ENCODE measurements at places on chromosomes 1 and 21.

- no peak overlapping the region for H3K4me3 ChIP-seq
- peaks cover 22% of the 10 kb centered on the region for H3K4me1 ChIP-seq
- H3K36me3 ChIP-seq = no peaks in the 10 kb centered on the region
- no peak overlapping the region for H3K27ac ChIP-seq
- no peak for DNase-seq
- H3K27me3 ChIP-seq = no peaks in the 10 kb centered on the region
Observed at GRCh38 chr1:156697481-156697880, 7.9 kb downstream of the CRABP2 start.

- H3K36me3 ChIP-seq = no peaks in the 10 kb centered on the region
- H3K27ac ChIP-seq = no peak overlapping the region
- H3K4me3 ChIP-seq = no peak overlapping the region
- H3K27me3 ChIP-seq = no peaks in the 10 kb centered on the region
- DNase-seq = no peak
- no peaks in the 10 kb centered on the region for H3K4me1 ChIP-seq
Observed at GRCh38 chr21:17679002-17679600, 66.4 kb upstream of the BTG3 start.

GRCh38 chr1:230948301-230948700 lies 30.4 kb downstream of the TTC13 start:
- no peak overlapping the region for H3K27ac ChIP-seq
- H3K4me3 ChIP-seq = no peak overlapping the region
- no peak for DNase-seq
- no peaks in the 10 kb centered on the region for H3K27me3 ChIP-seq
- H3K36me3 ChIP-seq = no peaks in the 10 kb centered on the region

- no peak for DNase-seq
- no peak overlapping the region for H3K27ac ChIP-seq
- no peaks in the 10 kb centered on the region for H3K36me3 ChIP-seq
- H3K4me1 ChIP-seq = no peaks in the 10 kb centered on the region
Observed at GRCh38 chr1:20625176-20626097, 7.8 kb upstream of the PINK1 start.

- H3K36me3 ChIP-seq = no peaks in the 10 kb centered on the region
- H3K27ac ChIP-seq = peak overlapping the region; percentile 41
- H3K4me1 ChIP-seq = peaks cover 20% of the 10 kb centered on the region
- no peak for DNase-seq
- H3K27me3 ChIP-seq = no peaks in the 10 kb centered on the region
Observed at GRCh38 chr1:115189814-115190539, 100.7 kb upstream of the TSPAN2 start.

- no peak overlapping the region for H3K4me3 ChIP-seq
- DNase-seq = no peak
- H3K4me1 ChIP-seq = peaks cover 45% of the 10 kb centered on the region
- no peaks in the 10 kb centered on the region for H3K27me3 ChIP-seq
- peak overlapping the region; percentile 70 for H3K27ac ChIP-seq
- H3K36me3 ChIP-seq = no peaks in the 10 kb centered on the region
Observed at GRCh38 chr1:19341201-19342061, 29.3 kb downstream of the SLC66A1 start.

DNA sequence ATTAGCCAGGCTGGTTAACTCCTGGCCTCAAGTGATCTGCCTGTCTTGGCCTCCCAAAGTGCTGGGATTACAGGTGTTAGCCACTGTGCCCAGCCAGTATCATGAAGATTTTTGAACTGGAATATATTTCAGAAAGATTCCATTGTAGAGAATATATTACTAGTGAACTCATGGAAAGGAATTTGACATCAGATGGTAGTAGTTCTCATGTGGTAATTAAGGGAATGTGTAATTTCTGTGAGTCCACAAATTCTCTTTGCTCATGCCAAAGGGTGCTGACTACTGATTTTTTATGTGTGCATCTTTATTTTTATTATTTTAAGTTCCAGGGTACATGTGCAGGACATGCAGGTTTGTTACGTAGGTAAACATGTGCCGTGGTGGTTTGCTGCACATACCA lies 10.4 kb downstream of the DTL start:
- no peaks in the 10 kb centered on the region for H3K36me3 ChIP-seq
- no peaks in the 10 kb centered on the region for H3K27me3 ChIP-seq
- H3K27ac ChIP-seq = no peak overlapping the region
- H3K4me3 ChIP-seq = no peak overlapping the region

GRCh38 chr1:9340172-9340854 lies 47.6 kb downstream of the SPSB1 start:
- H3K36me3 ChIP-seq = no peaks in the 10 kb centered on the region
- peak overlapping the region; percentile 67 for H3K27ac ChIP-seq
- peaks cover 79% of the 10 kb centered on the region for H3K4me1 ChIP-seq
- no peak for DNase-seq
- no peaks in the 10 kb centered on the region for H3K27me3 ChIP-seq

DNA sequence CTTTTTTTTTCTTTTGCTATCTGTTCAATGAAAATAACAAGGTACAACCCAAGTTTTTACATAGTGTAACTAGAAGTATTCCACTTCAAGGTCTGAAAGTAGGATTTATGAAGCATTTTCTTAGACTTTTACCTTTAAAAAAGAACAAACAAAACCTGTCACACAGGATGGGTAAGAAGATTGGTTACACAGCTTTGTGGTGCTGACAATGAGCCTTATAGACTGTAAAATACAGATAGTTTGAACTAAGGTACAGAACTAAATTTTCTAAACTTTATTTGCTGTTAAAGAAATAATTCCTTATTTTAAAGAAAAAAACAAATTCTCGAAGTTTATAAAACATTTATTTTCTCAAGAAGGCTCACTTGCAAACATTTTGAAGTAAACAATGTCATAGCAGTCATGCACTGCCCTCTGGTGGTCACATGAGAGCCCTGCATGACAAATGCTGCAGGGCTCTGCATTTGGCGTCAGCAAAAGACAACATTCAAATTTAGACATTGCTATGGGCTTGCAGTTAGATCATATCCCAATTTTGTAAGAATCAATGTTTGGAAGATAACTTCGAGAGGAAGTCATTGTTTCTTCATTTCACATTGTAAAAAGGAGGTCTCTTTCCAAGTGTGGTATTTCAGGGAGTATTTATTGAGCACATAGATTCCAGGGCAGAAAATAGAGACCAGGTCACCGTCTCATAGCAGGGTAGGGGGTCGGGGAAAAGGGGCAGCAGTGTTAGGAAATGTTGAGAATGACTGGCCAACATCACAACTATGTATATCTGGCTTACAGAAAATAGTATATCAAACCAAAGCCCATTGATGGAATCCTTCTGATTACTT lies 115.3 kb upstream of the FMN2 start:
- H3K27me3 ChIP-seq = no peaks in the 10 kb centered on the region
- H3K4me3 ChIP-seq = no peak overlapping the region
- H3K4me1 ChIP-seq = no peaks in the 10 kb centered on the region
- no peak for DNase-seq

DNA sequence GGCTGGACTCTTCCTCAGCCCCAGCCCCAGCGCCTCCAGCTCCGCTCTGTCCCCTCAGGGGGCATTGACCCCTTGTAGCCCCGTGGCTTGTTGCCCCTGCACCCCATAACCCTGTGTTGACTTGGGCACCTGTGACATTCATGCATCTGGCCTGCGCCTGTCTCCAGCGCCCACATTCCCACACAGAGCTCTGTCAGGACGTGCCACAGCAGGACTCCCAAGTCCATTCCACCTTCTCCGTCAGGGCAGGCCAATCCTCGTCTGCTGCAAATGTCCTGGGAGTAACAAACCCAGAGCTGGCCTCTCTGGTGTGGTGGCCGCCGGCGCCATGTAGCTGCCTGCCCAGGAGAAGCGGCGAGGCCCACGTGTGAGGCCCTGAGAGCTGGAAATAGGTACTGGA lies 60.6 kb downstream of the AGPAT3 start:
- no peak for DNase-seq
- no peak overlapping the region for H3K4me3 ChIP-seq
- no peaks in the 10 kb centered on the region for H3K36me3 ChIP-seq
- H3K27ac ChIP-seq = no peak overlapping the region

DNA sequence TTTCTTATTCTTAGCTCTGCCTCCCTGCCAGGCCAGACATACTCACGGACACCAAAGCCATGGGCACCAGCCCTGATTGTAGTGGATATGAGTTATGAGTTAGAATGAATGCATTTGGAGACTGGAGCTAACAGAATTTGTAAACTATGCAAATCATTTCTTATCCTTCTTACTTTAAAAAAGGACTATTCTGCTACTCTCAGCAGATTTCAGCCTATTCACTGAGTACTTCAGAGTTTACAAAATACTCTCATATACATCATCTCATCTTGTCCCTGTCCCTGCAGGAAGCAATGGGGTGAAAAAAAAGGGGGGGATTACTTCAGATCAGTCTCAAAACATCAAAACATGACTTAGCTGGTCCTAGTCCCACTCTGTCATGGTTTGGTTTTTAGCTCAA lies 541.4 kb upstream of the PLXNA2 start:
- H3K4me3 ChIP-seq = no peak overlapping the region
- H3K27ac ChIP-seq = no peak overlapping the region
- no peaks in the 10 kb centered on the region for H3K36me3 ChIP-seq
- H3K4me1 ChIP-seq = no peaks in the 10 kb centered on the region
- no peak for DNase-seq

DNA sequence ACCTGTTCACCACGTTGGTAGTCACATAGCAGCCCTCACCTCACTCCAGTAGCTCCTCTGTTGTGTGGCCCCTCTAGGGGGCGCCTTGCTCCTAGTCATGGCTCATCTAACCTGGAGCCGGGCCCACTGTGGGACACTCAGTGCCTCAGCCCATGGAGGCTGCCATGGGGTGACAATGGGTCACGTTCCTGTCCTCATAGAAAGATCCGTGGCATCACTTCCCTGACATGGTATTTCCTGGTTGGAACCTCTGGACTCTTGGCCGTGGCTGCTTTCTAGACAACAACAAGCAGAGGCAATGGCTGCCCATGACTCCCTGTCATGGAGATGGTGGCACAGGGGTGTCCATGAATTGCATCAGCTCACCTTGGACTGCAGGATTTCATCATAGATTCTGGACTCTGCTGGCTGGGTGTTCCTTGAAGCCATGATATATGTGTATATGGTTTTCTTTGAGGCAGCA lies 27.5 kb upstream of the SLAMF6 start:
- DNase-seq = no peak
- no peaks in the 10 kb centered on the region for H3K27me3 ChIP-seq
- H3K36me3 ChIP-seq = no peaks in the 10 kb centered on the region
- no peaks in the 10 kb centered on the region for H3K4me1 ChIP-seq
- H3K27ac ChIP-seq = no peak overlapping the region

- no peak for DNase-seq
- no peaks in the 10 kb centered on the region for H3K4me1 ChIP-seq
- H3K4me3 ChIP-seq = no peak overlapping the region
- H3K36me3 ChIP-seq = no peaks in the 10 kb centered on the region
- H3K27me3 ChIP-seq = no peaks in the 10 kb centered on the region
- H3K27ac ChIP-seq = no peak overlapping the region
Observed at GRCh38 chr1:192160196-192160595, 1.9 kb downstream of the RGS18 start.

DNA sequence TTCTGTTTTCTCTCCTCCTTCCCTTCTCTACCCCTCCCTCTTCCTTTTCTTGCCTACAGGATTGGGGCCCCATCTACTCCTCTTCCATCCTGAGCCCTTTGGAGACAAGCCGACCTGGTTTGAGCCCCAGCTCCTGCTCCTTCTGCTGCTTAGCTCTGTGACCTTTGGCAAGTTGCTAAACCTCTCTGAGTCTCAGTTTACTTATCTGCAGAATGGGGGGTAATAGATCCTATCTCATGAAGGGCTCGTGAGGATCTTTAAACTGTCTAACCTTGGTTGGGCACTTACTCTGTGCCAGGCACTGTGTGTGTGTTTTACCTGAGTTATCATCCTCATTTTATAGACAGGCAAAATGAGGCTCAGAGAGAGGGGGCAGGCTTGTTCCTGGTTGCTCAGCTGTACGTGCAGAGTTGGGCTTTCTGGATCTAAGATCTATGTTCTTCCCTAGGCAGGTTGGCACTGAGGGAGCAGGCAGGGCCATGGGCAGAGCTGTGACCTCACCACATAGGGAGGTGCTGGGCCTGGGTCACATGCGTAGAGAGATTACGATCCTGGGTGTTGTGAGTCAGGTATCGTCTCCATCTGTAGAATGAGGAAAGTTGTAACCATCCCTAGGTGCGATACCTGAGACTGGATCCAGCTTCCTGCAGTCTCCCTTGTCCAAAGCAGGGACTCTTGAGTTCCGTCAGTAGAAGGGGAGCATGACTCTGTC lies 58.5 kb downstream of the FOXO6 start:
- H3K27me3 ChIP-seq = no peaks in the 10 kb centered on the region
- H3K36me3 ChIP-seq = no peaks in the 10 kb centered on the region
- peak overlapping the region; percentile 76 for H3K27ac ChIP-seq
- no peak for DNase-seq
- peaks cover 41% of the 10 kb centered on the region for H3K4me1 ChIP-seq

GRCh38 chr1:9253453-9254105 lies 19.0 kb downstream of the H6PD start:
- H3K4me1 ChIP-seq = peaks cover 32% of the 10 kb centered on the region
- H3K36me3 ChIP-seq = peaks cover 6% of the 10 kb centered on the region
- H3K4me3 ChIP-seq = no peak overlapping the region
- no peak for DNase-seq
- no peak overlapping the region for H3K27ac ChIP-seq
- no peaks in the 10 kb centered on the region for H3K27me3 ChIP-seq

GRCh38 chr1:10617318-10617717 lies 142.6 kb downstream of the PEX14 start:
- H3K27me3 ChIP-seq = no peaks in the 10 kb centered on the region
- no peak for DNase-seq
- H3K36me3 ChIP-seq = no peaks in the 10 kb centered on the region
- no peak overlapping the region for H3K27ac ChIP-seq

DNA sequence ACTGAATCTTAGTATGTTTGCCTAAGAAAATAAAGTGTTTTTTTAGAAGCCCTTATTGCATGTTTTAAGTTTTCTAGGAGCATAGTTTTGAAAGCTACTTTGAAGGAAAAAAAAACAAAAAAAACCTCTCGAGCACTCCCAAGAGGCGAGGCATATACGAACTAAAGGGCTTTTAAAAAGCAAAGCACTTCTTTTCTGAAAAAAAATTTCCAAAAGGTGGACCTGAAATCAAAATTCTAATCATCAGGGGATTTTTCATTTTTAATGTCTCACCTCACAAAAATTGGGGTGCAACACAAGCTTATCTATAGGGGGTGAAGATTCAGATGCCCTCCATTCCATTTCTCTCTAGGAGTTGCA lies 594 bp downstream of the GLMN start:
- peaks cover 23% of the 10 kb centered on the region for H3K4me1 ChIP-seq
- H3K27ac ChIP-seq = peak overlapping the region; percentile 86
- DNase-seq = no peak
- H3K4me3 ChIP-seq = peak overlapping the region; percentile 88
- H3K36me3 ChIP-seq = no peaks in the 10 kb centered on the region
- no peaks in the 10 kb centered on the region for H3K27me3 ChIP-seq

GRCh38 chr1:231053493-231054162 lies 13.6 kb upstream of the FAM89A start:
- H3K36me3 ChIP-seq = no peaks in the 10 kb centered on the region
- DNase-seq = no peak
- H3K27me3 ChIP-seq = no peaks in the 10 kb centered on the region
- H3K27ac ChIP-seq = no peak overlapping the region
- peaks cover 8% of the 10 kb centered on the region for H3K4me1 ChIP-seq
